ENCODE measurements at places on chromosomes 4 and X.

GRCh38 chr4:173703021-173703420 lies 173.0 kb upstream of the HAND2 start:
- no peak for DNase-seq

- DNase-seq: no peak
These were observed 191.4 kb downstream of the SPRY1 start for GRCh38 chr4:123587983-123588494.

DNA sequence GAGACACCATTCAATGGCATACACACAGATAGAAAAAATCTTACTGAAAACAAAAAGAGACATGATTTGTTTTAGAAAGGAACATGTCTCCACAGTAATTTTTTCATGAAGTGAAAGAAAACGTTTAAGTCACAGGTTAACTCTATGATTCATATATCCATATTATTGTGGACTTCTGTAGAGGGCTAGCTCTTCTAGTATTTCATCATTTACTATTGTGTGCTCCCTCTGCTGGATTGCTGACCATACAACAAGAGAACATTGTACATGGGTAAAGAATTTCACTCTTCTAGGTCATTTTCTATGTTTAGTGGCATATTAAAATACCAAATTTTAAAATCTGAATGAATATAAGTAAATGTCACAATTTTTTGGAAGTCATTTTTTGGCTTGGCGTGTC lies 91.8 kb upstream of the POU3F4 start:
- no peak for DNase-seq

DNA sequence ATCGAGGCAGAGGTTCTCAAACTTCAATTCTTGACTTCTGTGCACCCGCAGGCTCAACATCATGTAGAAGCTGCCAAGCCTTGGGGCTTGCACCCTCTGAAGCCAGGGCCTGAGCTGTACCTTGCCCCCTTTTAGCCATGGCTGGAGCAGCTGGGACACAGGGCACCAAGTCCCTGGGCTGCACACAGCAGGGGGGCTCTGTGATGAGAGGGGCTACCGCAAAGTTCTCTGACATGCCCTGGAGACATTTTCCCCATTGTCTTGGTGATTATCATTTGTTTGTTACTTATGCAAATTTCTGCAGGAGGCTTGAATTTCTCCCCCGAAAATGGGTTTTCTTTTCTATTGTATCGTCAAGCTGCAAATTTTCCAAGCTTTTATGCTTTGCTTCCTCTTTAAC lies 4.9 kb upstream of the MAGEB17 start:
- DNase-seq: no peak

DNA sequence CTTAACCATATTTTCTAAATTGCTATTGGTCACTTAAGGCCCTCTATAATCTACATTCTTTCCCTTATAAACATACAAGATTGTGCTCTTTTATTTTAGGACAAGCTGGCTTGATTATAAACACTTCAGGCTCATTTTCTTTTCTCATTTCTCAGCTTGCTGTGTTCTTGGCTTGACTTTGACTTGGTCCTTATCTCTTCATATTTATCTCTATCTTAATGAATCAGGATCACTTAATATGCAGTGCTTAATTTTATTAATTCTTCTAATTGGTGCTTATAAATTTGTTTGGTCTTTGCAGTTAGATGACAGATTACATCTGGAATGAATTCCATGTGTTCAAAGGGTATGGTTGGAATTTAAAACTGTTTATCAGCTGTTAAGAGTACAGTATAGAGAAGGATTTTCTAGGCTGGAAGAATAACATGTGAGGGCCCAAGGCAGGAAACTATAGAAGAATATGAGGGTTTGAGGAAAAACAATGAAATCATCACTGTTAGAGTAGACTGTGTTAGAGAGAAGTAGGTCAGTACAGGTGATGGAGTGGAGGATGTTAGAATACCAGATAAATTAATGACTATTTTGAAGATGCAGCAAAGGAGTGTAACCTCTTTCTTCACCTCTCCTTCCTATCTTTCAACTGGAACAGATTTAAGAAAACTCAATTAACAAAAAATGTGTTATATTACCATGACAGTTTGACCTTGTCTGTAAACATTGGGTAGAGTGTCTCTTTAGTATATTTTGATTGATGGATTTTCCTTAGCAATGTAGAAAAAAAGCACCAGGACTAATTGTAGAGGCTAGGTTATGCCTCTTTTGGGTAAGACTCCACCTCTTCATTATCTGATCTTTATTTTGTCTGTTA lies 169.6 kb downstream of the RAPGEF2 start:
- DNase-seq: no peak

DNA sequence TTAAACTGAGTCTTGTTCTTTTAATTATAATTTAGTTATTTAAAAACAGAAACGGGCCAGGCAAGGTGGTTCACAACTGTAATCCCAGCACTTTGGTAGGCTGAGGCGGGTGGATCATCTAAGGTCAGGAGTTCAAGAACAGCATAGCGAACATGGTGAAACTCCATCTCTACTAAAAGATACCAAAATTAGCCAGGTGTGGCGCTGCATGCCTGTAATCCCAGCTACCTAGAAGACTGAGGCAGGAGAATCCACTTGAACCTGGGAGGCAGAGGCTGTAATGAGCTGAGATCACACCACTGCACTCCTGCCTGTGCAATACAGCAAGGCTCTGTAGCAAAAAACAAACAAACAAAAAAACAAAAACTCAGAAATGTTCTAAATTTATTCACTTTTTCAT lies 852.9 kb downstream of the TECRL start:
- DNase-seq: no peak

DNA sequence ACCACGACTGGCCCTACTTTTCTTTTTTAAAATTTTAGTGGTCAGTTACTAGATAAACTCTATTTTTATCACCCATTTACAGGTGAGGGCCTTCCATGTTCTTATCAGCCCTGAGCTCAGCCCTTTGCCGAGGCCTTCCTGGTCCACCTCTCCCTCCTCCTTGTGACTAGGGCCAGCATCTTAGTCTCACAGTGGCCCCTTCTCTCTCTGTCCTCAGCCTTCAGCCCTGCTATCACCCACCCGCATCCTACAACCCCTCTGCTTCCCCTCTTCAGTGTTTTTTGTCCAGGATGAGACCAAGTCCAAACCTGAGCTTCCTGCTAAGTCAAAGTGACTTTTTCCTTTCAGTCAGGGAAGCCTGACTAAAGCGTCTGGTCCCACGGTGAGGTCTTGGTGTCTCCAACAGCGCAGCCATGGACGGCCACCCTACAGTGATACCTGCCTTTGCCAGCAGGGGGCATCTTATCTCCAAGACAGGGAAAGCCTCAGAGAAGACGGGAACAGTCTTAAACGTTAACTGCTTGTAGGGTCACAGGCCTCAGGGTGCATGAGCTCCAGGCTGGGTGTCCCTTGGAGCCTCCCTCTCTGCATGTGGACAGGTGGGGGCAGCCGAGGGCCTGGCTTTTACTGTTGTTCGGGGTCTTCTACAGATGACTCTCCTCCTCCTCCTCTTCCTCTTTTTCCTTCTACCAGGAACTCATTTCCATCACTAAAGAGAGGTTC lies 11.7 kb upstream of the GAGE10 start:
- no peak for DNase-seq

GRCh38 chrX:45011131-45011530 lies 138.1 kb downstream of the KDM6A start:
- DNase-seq: no peak

- no peak for DNase-seq
These were observed 126.3 kb upstream of the RXFP1 start for GRCh38 chr4:158395343-158395742.

- DNase-seq: no peak
These were observed 58.1 kb downstream of the TNIP2 start for GRCh38 chr4:2697995-2698414.

DNA sequence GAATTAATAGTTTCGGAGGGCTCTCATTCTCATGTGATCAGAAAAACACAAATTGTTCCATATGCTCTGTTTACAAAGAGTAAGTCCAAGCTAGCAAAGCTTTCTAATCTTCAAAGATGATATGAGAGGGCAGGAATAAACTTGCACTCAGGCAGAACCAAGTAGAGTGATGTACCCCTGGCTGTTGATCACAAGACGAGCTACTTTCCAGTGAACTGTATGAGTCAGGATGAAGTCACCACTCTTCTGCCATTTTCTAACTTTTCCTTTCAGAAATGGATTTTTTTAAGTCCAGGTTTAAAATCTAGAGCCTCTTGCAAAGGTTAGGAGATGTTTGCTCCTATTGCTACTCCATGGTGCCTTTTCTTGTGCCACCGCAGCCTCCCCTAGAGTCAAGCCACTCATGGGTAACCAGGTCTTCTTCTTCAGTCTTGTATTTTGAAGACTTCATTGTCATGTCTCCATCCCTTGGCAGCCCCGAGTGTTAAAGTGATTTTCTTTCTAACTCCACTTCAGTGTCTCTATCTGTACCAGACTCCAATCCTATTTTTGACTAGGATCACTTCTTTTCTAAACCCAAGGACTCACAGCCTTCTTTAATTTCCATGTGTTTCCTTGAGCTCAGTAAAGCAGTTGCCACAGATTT lies 171.9 kb upstream of the GALNT7 start:
- DNase-seq: no peak

- no peak for DNase-seq
These were observed 10.8 kb downstream of the PDLIM5 start for GRCh38 chr4:94462572-94462971.

- peak; percentile 93 for DNase-seq
These were observed 65.8 kb upstream of the MSN start for GRCh38 chrX:65601530-65602220.

DNA sequence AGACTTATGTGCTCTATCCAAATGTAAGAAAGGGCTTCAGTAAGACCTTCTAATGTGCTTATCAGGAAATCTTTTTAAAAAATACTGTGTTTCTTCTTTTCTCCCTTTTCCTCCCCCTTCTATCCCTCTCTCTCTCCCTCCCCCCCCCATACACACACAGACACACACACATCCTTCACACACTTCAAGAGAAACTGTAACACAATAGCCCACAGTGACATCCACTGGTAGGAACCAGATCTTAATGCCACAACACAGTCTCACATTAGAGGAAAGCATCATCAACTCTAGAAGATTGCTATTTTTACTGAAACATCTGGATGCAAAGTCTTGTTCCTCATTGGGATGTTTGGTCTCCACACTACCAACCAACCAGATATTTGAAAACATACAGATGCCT lies 4.6 kb downstream of the PCDH19 start:
- no peak for DNase-seq

DNA sequence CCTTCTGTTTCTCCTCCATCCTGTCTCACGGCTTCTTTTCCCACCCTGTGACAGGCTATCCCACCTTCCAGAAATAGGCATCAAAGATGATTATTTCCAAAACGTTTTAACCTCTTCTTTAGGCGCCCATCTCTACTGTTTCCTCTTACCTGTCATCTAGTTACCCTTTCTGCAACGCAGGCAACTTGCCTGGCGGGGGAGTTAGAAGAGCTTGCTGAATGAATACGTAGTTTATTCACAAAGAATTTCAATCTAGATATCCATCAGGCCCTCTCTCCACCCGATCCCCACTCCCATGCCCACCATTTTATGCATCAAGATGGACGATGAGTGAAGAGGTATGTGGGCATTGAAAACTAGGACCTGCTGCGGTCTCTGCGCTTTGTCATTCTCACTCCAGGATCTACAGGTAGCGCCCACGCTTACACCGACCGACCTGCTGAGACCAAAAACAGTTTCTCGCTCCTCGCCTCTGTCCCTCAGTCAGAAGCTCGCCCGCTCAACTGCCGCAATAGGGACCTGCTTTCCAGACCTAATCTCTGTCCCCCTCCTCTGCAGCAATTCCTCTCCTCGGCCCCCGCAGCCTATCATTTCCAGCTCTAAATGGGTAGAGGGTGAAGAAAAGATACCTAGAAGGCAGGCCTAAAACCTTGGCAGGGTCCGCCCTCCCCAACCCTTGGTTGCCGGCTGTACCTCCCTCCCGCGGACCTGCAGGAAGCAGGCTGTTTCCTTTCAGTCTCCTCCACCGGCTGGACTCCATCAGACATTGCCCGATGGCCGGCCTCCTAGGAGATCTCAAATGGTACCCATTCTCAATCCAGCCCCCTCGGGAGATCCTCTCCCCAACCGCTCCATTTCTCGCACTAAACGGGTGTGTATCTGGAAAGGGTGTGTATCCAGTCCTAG lies 624 bp downstream of the BEX5 start:
- DNase-seq: no peak

DNA sequence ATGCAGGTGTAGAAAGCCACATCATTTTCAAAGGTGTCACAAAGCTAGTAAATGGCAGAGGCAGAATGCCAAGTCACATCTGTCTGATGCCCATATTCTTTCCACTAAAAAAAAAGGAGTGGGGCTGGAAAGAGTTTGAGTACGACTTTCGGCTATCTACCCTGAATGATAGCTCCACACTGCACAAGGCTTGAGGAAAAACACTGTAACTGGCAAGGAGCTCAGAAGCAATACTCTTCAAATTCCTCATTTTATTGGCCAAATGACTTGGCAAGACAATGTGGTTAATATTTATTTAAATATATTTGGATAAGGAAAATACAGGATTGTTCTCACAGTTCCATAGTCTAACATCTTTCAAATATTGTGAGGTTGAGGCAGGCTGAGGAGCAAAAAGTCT lies 5.4 kb upstream of the ADH1C start:
- DNase-seq: no peak

DNA sequence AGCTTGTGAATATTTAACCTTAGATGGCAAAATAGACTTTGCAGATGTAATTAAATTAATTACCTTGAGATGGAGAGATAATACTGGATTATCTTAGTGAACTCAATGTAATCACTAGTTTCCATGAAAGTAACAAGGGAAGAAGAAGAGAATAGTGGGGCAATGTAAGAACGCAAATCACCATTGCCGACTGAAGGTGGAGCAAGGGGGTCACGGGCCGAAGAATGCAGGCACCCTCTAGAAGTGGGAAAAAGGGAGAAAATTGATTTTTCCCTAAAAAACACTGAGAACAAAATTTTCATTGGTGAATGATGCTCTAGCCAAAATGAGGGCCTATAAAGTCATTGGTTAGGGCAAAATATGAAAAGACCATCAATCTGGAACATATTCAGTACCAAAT lies 375.6 kb upstream of the EPHA5 start:
- DNase-seq: no peak

DNA sequence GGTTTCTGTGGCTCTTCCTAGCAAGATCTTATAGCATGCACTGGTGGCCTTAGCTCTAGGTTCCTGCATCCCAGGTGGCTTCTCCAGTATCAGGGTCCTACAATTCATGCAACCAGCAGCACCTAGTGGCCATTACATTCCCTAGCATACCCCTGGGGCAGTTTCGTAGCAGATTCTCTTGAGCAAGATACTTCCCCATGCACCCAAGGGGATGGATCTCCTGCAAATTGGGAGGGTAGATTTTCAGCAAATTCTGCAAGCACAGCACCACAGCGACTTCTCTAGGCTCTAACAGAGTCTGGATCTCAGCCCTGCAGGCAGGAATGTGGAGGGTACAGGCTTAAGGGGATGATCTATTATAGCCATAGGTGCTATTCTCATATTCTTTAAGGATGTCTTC lies 13.1 kb upstream of the SLC9B1 start:
- DNase-seq: no peak

DNA sequence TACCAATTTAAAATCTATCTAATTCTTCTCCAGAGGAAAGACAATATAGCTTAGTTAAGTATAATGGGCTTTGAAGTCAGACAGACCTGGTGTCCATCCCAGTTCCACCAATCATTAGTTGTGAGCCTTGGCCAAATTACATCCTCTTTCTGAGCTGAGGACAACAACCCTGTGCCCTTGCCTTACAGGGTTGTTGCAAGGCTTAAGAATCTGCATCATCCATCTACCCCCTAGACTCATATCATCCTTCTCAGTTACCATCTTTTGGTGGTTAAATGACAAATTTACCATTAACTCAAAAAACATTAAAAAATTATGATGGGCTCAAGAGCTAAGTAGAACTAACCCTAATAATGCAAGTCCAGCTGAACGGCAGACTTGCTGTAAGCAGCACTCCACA lies 51.6 kb downstream of the NAP1L5 start:
- DNase-seq: no peak
